ENCODE measurements at places on chromosomes 5 and 9. TPM values are rescaled to one million over a fixed set of nuclear protein-coding genes. Genes with fewer than 3 reads are reported as not detected.

GRCh38 chr5:83914199-83914598 is 193.5 kb upstream of the HAPLN1 start:
- H3K27ac ChIP-seq, result no peak overlapping the region
- no peak overlapping the region for H3K4me3 ChIP-seq
- no peak for DNase-seq
- no peaks in the 10 kb centered on the region for H3K4me1 ChIP-seq
- no peaks in the 10 kb centered on the region for H3K27me3 ChIP-seq

- H3K36me3 ChIP-seq, result no peaks in the 10 kb centered on the region
- H3K4me3 ChIP-seq, result peak overlapping the region; percentile 32
- DNase-seq, result no peak
- peak overlapping the region; percentile 51 for H3K27ac ChIP-seq
- H3K4me1 ChIP-seq, result peaks cover 28% of the 10 kb centered on the region
- H3K27me3 ChIP-seq, result no peaks in the 10 kb centered on the region
Measured at GRCh38 chr5:76351176-76351575, 51.9 kb upstream of the IQGAP2 start.

GRCh38 chr9:110809038-110809595 is 140.5 kb downstream of the MUSK start:
- H3K36me3 ChIP-seq, result no peaks in the 10 kb centered on the region
- no peak for DNase-seq
- no peaks in the 10 kb centered on the region for H3K27me3 ChIP-seq
- H3K4me3 ChIP-seq, result no peak overlapping the region

- H3K36me3 ChIP-seq, result no peaks in the 10 kb centered on the region
- H3K27ac ChIP-seq, result no peak overlapping the region
- DNase-seq, result no peak
- no peaks in the 10 kb centered on the region for H3K27me3 ChIP-seq
- H3K4me1 ChIP-seq, result no peaks in the 10 kb centered on the region
Measured at GRCh38 chr9:69218166-69218565, 44.1 kb downstream of the TJP2 start.

DNA sequence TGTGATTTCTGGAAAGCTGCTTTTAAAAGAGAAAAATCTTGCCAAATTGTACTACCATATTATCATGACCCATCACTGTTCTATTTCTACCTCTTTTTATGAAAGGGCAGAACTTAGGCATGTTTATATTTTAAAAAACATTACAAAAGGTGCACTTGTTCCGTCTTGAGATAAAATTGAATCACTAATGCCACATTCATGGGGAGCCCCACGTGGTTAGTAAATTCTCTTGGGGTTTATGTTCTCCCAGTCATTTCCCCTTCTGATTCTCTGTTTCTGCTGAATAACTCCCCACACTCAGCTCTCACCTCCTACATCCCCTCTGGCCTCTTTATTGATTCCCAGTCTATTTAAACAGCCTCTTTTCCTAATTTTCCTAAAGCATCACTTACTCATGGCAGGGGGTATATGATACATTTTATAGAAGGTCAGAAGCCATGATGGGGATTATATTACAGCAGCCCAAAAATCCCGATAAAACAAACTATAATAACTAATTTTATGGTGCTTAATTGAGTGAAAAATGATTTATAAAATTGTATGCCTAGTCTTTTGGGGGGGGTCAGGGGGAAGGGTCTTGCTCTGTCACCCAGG is 19.7 kb upstream of the VLDLR start:
- no peaks in the 10 kb centered on the region for H3K36me3 ChIP-seq
- DNase-seq, result peak; percentile 68
- H3K4me1 ChIP-seq, result peaks cover 34% of the 10 kb centered on the region
- no peak overlapping the region for H3K27ac ChIP-seq
- H3K4me3 ChIP-seq, result no peak overlapping the region

DNA sequence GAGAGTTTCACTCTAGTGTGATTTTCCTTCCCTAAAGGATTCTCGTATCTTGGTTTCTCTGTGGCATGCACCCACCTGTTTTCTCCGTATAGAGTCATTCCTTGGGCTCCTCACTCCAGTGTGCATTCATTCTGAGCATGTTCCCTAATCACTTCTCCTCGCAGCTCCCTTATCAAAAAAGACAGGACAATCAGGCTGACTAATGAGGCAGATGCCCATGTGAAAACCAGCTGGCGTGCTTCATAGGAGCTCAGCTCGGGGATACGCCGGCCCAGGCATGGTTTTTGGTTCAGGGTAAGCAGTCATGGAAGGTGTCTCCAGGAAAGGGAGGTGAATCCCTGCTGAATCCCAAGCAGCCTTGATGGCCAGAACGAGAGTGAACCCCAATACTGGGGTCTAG is 41.2 kb upstream of the INSYN2B start:
- H3K4me1 ChIP-seq, result no peaks in the 10 kb centered on the region
- no peak overlapping the region for H3K4me3 ChIP-seq
- H3K36me3 ChIP-seq, result peaks cover 3% of the 10 kb centered on the region
- H3K27ac ChIP-seq, result no peak overlapping the region
- no peak for DNase-seq

DNA sequence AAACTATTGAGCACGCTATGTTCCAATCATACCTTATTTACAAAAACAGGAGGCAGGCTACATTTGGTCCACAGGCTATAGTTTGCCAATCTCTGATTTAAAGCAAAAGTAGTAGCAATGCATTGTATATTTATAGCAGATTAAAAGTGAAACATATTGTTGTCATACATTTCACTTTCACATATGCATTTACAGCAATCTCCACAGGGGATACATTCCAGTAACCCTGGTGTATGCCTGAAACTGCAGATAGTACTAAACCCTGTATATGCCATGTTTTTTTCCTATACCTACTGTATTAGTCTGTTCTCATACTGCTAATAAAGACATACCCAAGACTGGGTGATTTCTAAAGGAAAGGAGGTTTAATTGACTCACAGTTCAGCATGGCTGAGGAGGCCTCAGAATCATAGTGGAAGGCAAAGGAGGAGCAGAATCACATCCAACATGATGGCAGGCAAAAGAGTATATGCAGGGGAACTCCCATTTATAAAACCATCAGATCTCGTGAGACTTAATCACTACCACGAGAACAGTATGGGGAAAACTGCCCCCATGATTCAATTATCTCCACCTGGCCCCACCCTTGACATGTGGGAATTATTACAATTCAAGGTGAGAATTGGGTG is 5.9 kb upstream of the CSF1R start:
- H3K27ac ChIP-seq, result no peak overlapping the region
- no peak overlapping the region for H3K4me3 ChIP-seq
- H3K36me3 ChIP-seq, result no peaks in the 10 kb centered on the region

- no peaks in the 10 kb centered on the region for H3K27me3 ChIP-seq
- H3K36me3 ChIP-seq, result no peaks in the 10 kb centered on the region
- peak; percentile 69 for DNase-seq
- H3K4me1 ChIP-seq, result peaks cover 12% of the 10 kb centered on the region
- no peak overlapping the region for H3K27ac ChIP-seq
Measured at GRCh38 chr9:33202552-33203201, 35.5 kb upstream of the B4GALT1 start.

GRCh38 chr9:5953743-5954707 is 61.4 kb downstream of the RANBP6 start:
- no peaks in the 10 kb centered on the region for H3K36me3 ChIP-seq
- DNase-seq, result no peak
- H3K4me1 ChIP-seq, result peaks cover 44% of the 10 kb centered on the region
- H3K27me3 ChIP-seq, result no peaks in the 10 kb centered on the region

Gene KIF4B
- 0.30 TPM for total RNA-seq

Gene DBH
- not detected for total RNA-seq

Gene WDR38
- total RNA-seq, result not detected

Gene PPP3R2
- not detected for total RNA-seq

Gene ELAVL2
- total RNA-seq, result not detected
